Breast epithelium (tissue), 4 donors: ENCODE measurements at places on chromosomes 3 and 15. TPM values are rescaled to one million over a fixed set of nuclear protein-coding genes. Genes with fewer than 3 reads are reported as not detected.
A peak's percentile ranks its signal among the peaks of the same experiment; 100 is the strongest.

PLSCR5 gene
- total RNA-seq: not detected

SEMA3G gene
- 12.3 TPM for total RNA-seq

SCN5A gene
- 0.33 TPM for total RNA-seq

HYKK gene
- total RNA-seq: 14.7 TPM

TMEM207 gene
- not detected for total RNA-seq

LNP1 gene
- total RNA-seq: 2.7 TPM

SERPINI1 gene
- total RNA-seq: 6.3 TPM

MTMR10 gene
- 46.9 TPM for total RNA-seq

NAALADL2 gene
- 69.5 TPM for total RNA-seq

RYR3 gene
- total RNA-seq: 2.6 TPM

FETUB gene
- not detected for total RNA-seq

TNK2 gene
- 28.7 TPM for total RNA-seq

DUOX1 gene
- total RNA-seq: 7.2 TPM

MRAS gene
- 74.8 TPM for total RNA-seq

MLF1 gene
- 10.2 TPM for total RNA-seq

LYSMD2 gene
- total RNA-seq: 5.0 TPM

- DNase-seq: no peak
Measured at GRCh38 chr3:58167431-58168351, 43.1 kb downstream of the DNASE1L3 start.

DNA sequence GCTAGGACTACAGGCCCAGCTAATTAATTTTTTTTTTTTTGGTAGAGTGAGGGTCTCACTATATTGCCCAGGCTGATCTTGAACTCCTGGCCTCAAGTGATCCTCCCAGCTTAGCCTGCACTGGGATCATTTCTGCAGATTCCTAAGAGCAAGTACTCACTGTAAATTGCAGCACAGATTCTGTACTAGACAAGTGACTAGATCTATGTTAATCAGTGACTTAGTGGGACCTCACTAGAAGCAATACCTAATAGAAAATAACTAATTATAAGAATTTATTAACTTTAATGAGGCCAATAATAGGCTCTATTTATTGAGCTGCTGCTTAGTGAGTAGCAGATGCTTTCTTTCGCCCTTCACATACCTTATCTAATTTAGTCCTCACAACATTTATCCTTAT, 10.6 kb upstream of the UTS2B start:
- DNase-seq: no peak

GRCh38 chr3:64220161-64220914, 4.9 kb downstream of the PRICKLE2 start:
- no peak for DNase-seq

GRCh38 chr3:194269610-194270145, 81.5 kb downstream of the CPN2 start:
- peak; percentile 62 for DNase-seq

- DNase-seq: no peak
Measured at GRCh38 chr15:81524496-81524895, 150.5 kb upstream of the TMC3 start.

GRCh38 chr3:65401359-65402305, 637.1 kb downstream of the MAGI1 start:
- DNase-seq: no peak

- DNase-seq: no peak
Measured at GRCh38 chr3:125129512-125129997, 73.8 kb upstream of the HEG1 start.

GRCh38 chr3:123602325-123602724, 17.5 kb upstream of the HACD2 start:
- DNase-seq: no peak

GRCh38 chr3:160091441-160091840, 102.8 kb downstream of the IL12A start:
- DNase-seq: no peak

- DNase-seq: no peak
Measured at GRCh38 chr3:169430707-169431404, 232.7 kb downstream of the MECOM start.

- DNase-seq: no peak
Measured at GRCh38 chr15:96270581-96271172, 59.8 kb upstream of the NR2F2 start.

- no peak for DNase-seq
Measured at GRCh38 chr3:193771011-193771652, 178.1 kb downstream of the OPA1 start.

DNA sequence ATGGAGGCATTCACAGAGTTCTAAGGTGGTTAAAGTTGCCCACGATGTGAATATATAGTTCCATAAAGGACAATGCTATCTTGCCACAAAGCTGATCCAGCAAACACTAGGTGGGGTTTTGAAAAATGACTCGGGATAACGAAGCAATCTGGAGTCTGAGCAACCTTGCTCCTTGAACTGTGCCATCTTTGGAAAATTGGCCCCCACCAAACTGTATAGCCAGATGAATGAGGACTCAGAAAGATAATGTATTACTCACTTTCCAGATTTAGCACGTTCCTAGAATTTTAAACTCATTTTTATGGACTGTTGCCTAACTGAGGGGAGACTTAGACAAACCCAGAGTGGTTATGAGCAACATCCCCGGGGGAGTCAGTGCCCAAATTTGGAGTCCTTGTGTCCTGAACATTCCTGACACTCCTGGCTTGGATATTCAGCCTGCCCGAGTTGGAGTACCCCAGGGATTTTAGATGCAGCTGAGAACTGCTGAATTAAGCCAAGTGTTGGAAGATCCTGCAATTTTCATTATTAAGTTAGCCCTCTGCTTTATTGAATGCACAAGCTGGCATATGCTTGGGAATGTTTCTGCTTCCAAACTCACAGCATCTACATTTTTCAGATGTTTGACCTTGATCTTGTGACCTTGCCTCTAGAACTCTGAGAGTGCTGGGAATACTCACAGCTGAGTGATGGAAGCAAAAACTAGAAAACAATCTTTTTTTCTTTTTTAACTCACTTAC, 8.8 kb upstream of the MAGI1 start:
- DNase-seq: no peak

GRCh38 chr3:46965151-46965550, 11.4 kb downstream of the CCDC12 start:
- DNase-seq: no peak

DNA sequence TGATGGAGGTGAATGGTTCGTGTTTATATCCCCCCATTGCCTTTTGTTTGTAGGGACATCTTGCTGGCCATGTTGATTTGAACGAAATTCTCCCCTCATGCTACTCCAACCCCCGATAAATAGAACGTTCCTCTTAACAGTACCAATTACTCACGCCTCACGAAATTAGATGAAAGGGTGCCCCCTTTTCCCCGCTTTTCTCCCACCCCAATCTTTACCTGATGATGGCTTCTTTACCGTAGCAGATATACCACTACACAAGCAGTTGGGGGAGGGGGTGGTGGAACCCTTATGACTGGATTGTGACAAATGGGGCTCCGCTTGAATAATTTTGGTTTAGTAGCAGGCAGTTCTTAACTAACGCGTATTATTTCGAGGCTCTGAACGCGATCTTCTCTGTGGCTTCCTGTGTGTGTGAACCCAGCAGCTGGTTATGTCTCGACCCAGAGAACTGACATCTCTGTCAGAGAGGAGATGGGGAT, 1.1 kb downstream of the PIAS1 start:
- no peak for DNase-seq

DNA sequence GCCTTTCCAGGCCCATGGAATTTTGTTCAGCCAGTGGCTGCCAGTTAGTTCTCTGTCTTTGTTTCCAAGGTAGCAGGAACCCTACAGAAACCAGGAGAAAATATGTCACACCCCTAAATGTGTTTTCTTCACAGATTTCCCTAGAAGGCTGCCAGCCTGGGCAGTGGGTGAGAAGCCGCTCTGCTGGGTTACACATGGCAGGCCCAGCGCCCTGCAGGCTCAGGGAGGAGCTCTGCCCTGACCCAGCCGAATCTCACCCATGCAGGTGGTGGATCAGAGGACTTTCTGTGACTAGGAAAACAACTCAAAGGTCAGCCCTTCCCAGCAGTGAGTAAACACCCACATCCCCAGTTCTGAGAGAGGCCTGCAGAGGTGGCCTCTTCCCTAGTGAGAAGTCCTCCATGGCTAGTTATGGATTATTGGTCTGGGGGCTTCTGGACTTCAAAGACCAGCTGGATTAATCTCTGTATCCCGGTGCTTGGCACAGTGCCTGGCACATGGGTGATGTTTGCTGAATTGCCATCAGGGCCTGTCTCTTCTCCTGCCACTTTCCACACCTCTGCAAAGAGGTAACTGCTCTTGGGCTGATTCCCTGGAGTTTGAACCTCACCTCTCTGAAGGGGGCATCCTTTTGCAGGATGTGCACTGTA, 34.7 kb upstream of the BDH1 start:
- DNase-seq: no peak

DNA sequence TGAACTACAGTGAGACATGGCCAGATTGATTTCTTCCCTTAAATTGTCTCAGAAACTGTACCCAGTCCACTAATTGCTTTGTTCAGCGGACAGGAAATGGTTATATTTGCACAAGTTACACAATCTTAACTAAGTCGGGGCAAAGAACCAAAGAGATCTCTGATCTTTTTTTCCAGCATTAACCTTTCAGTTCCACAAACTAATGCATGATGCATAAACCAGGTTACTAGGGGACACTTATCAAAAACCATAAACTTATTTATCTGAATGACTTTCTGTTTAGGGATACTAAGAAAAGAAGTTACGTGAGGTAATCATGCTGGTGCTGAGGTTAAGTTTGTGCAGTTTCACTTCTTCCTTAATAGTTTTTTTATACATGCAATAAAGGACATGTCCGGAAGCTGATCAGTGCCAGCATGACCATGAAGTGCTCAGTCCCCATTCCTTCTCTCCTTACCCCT, 22.4 kb downstream of the FNDC3B start:
- DNase-seq: no peak

- DNase-seq: no peak
Measured at GRCh38 chr15:87608238-87609028, 648.1 kb downstream of the NTRK3 start.

DNA sequence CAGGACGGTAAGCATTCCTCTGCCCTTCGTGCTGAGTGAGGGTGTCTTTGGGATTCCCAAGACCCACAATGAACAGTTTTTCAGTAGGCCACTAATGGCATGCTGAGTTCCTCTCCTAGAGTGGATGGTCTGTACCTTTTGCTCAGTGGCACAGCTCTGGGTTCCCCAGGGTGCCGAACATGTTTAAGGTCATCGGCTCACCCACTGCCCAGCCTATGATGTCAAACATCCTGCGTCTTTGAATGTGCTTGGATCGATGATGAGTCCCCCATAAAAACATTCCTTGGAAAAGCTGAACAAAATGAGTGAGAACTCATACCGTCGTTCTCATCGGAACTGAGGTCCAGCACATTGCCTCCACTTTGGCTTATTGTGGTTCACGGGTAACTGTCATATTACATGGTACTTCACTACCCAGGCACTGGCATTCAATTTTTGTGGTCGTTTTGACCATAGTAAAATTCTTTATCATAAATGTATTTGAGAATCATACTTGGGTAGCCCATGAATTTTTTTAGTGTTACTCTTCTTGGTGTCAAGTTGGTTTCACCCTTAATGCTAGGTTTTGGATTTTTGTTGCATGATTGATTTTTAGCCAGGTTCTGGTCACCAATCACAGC, 118.2 kb downstream of the SNRPN start:
- no peak for DNase-seq

- DNase-seq: no peak
Measured at GRCh38 chr3:62835554-62836236, 39.5 kb downstream of the CADPS start.

- no peak for DNase-seq
Measured at GRCh38 chr3:100740207-100740606, 30.9 kb downstream of the TFG start.

- DNase-seq: no peak
Measured at GRCh38 chr3:141708367-141708766, 29.7 kb upstream of the RNF7 start.

DNA sequence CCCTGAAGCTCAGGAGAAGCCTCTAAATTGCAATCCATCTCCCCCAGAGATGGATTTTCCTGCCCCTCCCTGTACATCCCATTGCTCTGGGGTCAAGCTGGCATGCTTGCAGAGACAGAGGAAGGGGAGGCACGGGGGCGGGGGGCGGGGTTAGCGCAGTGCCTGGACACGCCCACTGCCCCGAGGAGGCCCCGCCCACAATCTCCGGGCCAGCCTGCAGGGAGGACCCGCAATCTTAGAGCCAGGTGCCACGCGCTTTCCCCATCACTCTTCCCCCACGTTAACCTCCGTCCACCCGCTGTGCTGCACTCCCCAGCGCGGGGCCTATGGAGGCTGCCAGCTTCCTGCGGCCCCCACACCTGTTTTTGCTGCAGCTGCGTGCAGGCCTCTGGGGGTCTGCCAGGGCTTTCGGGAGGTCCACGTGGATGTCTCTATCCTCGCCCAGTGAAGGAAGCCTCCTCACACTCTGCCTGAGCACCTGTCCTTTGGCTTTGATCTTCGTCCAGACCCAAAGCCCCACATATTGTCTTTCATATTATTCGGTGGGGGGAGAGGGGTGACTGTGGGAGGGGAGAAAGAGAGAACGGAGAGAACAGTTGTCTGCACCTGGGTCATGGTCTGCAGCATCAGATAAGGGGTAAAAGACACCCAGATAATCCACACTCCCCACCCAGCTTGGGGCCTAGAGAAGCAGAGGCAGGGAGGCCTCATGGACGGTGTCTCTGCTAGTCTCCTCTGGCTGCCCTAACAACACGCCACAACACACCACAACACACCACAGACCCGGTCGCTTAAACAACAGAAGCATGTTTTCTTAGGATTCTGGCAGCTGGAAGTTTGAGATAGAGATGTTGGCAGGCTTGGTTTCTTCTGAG, 118.0 kb upstream of the MEF2A start:
- DNase-seq: peak; percentile 15

GRCh38 chr3:122678506-122678905, 2.1 kb upstream of the PARP14 start:
- no peak for DNase-seq

DNA sequence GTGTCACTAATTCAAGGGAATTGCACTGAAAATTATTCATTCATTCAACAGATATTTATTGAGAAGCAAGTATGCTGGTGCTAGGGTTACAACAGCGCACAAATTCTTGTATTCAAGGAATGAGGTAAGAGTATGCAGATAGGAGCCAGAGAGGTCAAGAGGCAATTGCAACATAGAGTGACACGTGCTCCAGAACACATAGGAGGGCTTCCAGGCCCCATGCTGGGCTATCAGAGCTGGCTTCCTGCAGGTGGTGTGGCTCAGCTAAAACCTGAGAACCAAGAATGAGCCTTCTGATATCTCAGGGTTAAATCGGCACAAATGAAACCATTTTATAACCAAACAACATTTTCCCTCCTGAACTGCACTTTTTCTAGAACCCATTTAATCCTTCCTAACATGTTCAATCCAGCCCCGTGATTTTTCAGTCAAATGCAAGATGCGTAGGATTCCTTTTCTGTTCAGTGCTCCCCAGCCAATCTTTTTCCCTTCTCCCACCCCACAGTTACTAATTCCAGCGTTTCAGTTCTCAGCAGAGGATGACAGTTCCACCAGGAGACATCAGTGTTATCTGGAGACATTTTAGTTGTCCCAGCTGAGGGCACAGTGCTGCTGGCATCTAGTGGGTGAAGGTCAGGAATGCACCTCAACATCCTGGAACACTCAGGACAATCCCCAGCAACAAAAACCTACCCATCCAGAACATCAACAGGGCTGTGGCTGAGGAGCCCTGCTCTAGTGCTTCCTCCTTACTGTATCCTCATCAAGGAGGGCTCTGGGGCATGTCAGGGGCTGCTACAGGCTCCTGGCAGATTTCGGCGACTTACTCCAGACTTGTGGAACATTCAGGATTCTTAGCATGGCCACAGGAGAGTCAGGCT, 13.1 kb downstream of the CCR5AS start:
- no peak for DNase-seq
